ENCODE measurements at places on chromosomes 2 and 18.

DNA sequence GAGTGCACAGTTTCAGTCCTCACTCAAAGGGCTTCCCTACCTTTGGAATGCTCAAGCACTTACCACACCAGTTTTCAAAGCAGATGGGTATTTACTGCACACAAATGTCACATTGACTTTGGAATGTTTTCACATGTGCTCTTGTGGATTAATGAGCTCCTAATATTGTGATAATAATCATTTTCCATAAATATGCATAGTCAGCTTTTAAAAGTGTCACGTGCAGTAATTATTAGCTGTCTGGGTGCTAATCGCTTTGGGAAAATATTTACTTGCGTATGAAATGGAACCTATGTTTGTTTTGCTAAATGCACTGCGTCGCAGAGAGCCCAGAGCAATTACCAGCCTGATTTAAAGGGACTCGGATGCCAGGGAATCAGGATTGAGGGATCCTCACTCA lies 229.3 kb downstream of the SMAD2 start:
- no peak for DNase-seq

GRCh38 chr2:20620271-20620681 lies 30.6 kb downstream of the HS1BP3 start:
- no peak for DNase-seq

GRCh38 chr2:205216580-205216979 lies 465.7 kb upstream of the NRP2 start:
- DNase-seq = no peak

DNA sequence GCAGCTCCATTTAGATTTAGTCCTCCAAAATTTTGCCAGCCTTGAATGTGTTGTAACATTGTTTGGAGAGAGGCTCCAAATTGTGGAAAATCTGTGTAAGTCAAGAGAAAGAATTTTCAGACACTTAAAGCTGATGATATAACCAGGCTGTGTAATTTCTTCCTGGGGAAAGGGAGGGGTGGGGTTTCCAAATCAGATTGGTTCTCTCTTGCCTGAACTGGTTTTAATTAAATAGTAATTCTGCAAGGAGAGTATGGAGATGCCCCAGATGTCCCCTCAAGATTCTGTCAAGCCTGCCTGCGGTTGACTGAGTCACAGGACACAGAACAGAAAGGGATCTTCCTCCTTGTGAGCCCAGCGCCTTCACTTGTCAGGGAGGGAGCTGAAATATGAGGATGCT lies 54.5 kb downstream of the C18orf63 start:
- DNase-seq = no peak

GRCh38 chr2:65656160-65656718 lies 223.8 kb upstream of the SPRED2 start:
- DNase-seq = no peak

DNA sequence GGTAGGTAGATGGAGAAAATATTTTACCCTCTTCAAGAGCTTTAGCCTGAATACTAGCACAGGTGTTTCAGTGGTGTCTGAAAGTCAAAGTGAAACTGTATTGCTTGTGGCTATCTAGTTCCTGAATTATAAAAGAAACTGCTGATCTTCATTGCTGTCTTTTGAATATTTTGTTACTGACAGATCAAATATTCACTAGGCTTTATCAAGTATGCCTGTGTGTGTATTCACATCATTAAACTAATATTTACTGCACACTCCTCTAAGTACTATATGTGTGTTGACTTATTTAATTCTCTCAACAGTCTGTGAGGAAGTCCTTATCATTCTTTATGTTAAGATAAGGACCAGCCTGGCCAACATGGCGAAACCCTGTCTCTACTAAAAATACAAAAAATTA lies 139.6 kb downstream of the SOCS6 start:
- no peak for DNase-seq

- DNase-seq = no peak
Measured at GRCh38 chr2:113248997-113249770, 29.5 kb downstream of the PAX8 start.

DNA sequence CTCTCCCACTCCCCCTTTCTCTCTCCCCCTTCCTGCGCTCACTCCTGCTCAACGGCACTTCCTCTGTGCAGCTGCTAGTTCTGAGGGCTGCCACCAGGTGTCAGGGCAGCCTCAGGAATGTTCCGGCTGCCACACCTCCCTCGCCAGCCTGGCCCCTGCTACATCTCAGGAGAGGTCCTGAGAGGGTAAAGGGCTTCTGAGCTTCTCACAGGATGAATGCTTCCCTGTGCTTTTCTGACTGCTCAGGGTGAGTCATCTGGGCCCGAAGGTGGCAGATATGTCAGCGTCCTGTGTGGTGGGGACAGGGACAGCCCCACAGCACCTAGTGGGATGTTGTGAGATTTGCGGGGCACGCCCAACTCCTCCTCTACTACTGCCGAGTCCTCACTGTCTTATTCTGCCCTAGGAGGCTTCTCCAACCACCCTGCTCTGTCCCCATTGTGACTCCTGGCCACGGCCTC lies 49.0 kb downstream of the PLEKHB2 start:
- no peak for DNase-seq

GRCh38 chr18:676069-676468 lies 18.6 kb downstream of the TYMS start:
- no peak for DNase-seq

DNA sequence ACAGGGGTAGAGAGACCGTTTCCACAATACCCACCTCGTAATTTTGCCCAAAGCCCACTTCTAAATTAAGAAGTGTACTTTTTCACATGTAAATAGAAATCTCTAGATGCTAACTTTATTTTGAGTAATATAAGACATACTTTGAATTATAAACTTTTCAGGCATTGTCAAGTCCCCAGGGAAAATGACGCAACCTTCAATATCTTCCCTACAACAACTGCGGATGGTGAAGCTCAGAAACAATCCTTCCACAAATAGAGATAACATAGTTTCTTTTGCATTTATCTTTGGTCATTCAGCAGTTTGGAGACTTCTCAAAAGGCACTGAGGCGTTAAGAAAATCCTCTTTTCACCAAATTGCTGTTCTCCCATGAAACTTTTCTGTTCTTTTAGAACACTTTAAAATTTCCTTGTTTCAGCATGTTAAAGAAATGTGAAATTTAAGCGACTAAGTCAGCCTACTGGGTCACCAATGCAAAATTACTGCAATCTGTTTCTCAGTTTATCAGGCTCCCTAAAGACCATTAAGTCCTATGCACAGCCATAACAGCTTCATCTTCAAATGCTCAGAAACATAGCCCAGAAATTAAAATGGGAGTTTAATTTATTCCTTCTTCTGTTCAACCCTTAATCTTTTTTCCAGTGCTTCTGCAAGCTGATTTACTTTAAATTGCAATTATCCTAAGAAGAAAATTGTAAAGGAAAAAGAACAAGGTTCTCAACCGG lies 118.3 kb upstream of the DNAJC10 start:
- no peak for DNase-seq

- DNase-seq = no peak
Measured at GRCh38 chr2:181165199-181165868, 184.9 kb downstream of the UBE2E3 start.

DNA sequence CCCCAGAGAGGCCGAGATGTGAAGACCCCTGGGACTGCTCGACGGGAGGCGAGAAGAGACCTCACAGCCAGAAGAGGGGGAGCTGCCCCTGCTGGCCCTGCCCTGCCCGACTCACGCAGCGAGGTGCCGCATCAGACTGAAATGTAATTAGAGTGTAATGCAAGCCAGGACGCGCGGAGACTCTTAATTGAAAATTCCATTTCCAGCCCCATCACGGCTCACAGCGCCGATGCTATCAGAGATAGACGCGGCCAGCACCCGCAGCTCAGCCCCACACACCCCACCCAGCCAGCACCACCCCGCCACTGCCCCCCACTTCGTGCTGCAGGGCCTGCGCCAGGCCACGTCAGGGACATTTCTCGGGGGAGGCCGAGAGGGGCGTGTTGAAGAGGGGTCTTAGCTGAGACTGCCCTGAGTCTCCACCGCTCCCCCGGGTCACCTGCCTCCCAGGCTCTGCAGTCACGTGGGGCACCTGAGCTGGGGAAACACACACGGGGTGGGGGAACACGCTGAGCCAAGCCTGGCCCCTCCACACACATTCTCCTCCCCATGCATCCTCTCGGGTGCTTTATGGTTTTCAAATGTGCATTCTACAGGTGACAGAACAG lies 78.1 kb downstream of the TEX51 start:
- no peak for DNase-seq

- DNase-seq = no peak
Measured at GRCh38 chr2:208210688-208211451, 21.0 kb upstream of the C2orf80 start.

GRCh38 chr2:82803307-82803706 lies 1655.8 kb downstream of the SUCLG1 start:
- no peak for DNase-seq

- DNase-seq = no peak
Measured at GRCh38 chr2:212022966-212023365, 515.6 kb downstream of the ERBB4 start.

DNA sequence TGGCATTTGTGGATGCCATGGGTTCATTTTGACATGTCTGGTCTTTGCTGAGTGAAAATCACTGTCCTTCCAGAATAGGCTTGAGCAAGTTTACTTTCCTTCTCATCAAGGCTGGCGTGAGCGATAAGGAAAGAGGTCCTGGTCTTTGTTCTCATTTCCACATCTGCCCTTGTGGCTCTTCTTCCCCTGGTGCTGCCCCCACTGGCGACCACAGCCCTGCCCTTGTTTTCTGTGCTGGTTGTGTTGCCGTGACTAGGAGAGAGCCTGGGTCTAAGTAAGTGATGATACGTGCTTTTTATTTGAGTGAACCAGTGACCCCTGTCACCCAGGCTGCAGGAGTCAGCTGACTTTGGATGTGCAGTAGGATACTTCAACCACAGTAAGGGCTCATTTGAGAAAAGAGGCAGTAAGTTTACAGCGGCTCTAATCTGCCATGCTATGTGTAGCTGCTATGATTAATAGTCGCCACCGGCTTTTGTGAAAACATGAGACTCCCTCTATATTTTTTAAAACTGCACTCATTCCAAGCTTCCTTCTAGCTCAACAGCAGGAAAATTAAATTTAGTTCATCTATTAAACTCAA lies 441.7 kb downstream of the RNF144A start:
- no peak for DNase-seq

- DNase-seq = no peak
Measured at GRCh38 chr2:135226961-135227360, 174.9 kb downstream of the RAB3GAP1 start.

- DNase-seq = no peak
Measured at GRCh38 chr2:70557171-70557838, 3.7 kb upstream of the TGFA start.

DNA sequence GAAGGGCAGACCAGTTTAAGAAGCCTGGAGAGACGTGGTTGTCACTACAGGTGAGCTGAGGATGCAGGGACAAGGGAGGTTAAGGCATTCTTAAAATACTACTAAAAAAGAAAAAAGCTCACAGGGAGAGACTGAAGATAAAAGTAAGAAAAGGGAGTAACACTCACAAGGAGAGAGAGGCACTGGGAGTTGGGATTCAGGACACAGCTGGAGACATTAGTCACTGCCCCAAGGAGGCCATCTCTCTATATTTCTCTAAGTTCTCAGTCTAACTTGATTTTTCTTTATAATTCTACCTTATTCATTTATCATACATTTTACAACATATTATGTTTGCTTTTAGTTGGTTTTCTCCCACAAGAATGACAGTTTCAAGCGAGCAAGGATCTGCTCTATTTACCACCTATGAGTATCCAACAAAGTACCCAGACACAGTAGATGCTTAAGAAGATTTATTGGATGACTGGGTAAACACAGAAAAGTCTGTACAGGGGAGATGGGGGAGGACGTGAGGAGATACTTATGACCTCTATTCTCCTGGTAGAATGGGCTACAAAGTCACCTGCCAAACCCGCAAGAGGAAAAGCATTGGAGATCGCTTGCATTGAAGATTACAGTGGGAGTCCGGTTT lies 2.2 kb downstream of the SERPINE2 start:
- DNase-seq = no peak

- DNase-seq = no peak
Measured at GRCh38 chr18:24678626-24679025, 218.2 kb downstream of the HRH4 start.

GRCh38 chr2:39008665-39009064 lies 112.2 kb downstream of the SOS1 start:
- DNase-seq = no peak

Data from SW 1271 (cell line).